Stimulated activated CD4-positive, alpha-beta T cell treated with anti-CD3 and anti-CD28 coated beads, Interleukin-2, amount 100 ng/mL, for 4 hours (primary cell): ENCODE measurements at places on chromosomes 11 and 22.

DNA sequence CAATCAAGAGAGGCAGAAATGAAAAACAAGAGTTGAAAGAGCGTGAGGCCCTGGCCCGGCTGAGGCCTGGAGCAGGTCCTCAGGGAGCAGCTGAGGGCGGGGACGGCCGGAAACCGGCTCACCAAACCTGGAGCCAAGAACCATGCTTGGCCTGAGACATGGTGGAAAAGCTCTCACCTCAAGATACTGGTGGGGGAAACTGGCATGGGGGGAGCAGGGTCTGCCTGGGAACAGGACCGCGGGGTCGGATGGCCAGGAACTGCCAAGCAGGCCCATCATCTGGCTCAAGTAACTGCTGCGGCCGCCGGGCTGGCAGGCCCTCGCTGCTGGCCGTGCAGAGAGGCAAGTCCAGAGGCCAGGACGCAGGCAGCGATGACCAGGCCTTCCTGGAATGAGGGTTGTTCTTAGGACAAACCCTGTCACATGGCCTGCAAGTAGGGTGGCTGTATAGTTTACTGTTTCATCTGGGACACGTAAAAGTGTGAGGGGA, 18.9 kb upstream of the WNT11 start:
- DNase-seq, result no peak

GRCh38 chr11:32226480-32226879, 135.6 kb downstream of the RCN1 start:
- no peak for DNase-seq

- no peak for DNase-seq
Observed at GRCh38 chr11:61961570-61962212, 5.7 kb downstream of the FTH1 start.

DNA sequence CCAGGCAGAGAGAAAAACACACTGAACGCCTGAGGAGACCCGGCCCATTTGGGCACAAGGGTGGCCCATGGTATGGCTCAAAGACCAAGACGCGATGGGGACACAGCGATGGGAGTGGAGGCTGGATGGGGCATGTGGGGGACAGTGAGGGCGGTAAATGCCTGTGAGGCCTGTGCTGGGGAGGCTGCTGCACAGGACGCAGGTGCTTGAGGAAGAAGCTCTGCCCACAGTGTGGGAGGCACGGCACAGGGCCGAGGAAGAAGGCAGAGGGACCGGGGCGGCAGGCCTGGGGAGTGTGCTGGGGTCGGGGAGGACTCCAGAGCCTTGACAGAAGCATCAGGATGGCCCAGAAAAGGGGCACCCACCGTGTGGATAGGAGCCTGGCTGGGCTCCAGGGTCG, 75.9 kb upstream of the WNT11 start:
- DNase-seq, result no peak

- no peak for DNase-seq
Observed at GRCh38 chr22:46201059-46201757, 48.9 kb downstream of the CDPF1 start.

DNA sequence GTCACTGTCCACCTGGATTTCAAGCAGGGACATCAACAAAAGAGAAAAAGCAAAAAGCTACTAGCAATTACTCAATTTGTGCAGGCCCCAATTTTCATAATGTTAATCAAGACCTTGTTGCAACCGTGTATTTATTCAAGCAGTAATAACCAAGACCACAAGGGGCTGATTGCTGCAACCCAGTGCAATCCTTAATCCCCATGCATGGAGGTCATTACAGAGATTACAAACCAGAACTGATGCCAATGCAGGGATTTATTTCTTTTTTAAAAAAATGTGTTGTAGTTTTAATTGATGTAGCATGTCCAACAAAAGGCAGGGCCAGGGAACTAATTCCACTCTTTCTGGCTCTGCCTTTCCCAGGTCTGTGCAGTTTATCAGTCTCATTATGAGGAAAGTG, 18.4 kb downstream of the TECTA start:
- DNase-seq, result no peak

DNA sequence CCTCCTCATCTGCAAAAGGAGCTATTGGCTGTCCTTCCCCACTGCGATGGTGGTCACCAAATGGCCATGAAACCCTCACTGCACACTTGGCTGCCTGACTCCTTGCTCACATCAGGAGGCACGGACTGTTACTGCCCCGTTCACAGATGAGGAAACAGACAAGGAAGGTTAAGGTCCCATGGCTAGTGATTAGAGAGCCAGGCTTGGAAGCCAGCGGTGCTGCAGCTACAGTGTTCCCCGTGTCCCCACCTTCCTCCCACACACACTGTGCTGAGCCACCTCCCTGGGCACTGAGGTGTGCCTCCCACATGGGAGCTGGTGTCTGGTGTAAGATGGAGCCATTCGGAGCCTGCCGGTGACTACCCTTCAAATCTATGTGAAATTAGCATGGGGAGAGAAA, 2.6 kb downstream of the ARHGAP8 start:
- DNase-seq, result no peak

GRCh38 chr11:116108161-116108560, 603.9 kb upstream of the CADM1 start:
- no peak for DNase-seq

DNA sequence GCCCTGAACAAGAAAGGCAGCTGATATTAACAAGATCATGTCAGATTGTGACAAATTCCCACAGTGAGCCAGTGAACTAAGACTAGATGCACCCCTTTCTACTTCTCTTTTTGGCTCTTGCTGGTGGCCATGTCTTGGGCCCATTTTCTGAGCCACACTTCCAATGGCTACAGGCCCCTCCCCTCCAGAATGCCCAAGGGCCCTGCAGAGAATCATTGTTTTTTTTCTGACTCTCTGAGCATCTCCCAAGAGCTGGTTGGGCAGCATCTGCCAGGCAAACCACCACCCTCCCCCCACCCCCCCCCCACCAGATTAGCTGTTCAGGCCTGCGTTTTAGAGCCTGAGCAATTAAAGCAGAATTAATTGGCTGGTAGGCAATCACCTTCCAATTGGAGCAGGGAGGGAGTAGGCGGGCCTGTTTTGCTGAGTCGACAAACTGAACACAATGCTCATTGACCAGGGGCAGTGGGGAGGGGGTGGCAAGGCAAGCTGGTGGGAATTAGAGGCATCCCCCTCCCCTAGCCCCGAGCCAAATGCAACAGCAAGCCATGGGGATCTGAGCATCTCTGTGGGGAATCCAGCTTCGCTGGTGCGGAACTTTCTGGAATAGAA, 541.4 kb downstream of the MN1 start:
- DNase-seq, result no peak

- no peak for DNase-seq
Observed at GRCh38 chr11:84022201-84022600, 736.0 kb upstream of the CCDC90B start.

DNA sequence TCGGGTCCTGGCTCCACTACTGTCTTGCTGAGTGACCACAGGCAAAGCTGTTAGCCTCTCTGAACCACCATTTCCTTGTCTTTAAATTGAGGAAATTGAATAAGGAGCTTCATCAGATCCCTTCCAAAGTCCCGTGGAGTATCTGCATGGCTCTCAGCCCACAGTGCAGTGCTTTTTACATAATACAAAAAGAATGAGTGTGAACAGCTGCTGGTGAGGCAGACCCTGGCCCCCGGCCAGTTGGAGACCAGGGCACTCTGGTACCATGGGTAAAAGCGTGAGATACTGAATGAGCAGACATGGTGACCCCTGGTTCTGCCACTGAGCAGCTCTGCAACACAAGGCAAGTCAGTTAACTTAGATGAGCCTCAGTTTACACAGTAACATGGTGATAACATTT, 86.8 kb downstream of the GALNT18 start:
- DNase-seq, result no peak

- no peak for DNase-seq
Observed at GRCh38 chr11:16082095-16083055, 274.0 kb downstream of the SOX6 start.

- DNase-seq, result no peak
Observed at GRCh38 chr11:134882141-134882540, 470.1 kb upstream of the B3GAT1 start.

DNA sequence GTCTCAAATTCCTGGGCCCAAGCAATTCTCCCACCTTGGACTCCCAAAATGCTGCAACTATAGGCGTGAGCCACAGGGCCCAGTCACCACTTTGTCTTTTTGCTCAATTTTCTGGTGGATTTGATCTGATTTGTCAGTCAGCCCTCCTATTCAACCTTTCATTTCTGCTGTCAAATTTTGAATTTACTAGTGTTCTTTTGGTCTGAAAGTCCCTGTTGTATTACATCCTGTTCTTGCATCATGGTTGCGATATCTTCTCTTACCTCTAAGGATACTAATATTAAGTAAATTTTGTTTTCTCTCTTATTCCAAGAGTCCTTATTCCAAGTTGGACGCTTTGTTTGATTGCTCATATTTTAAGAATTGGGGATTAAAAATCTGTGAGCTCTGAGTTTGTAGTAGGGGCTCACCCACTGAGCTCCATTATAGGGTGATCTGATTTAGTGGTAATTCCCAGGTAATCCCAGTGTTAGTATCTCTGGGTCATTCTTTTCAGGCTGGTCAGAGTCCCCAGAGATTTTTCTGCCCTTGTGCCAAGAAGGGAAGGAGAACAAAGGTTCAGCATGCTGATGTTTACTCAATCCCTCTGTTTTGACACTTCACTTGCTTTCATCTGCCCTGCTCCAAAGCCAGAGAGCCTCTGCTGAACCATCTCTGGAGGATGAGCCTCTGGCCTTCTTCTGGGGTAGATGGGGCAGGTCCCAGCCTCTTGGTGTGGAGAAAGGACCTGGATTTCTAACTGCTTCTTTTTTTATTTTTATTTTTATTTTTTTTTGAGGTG, 10.0 kb downstream of the UPB1 start:
- DNase-seq, result no peak

GRCh38 chr22:47309476-47309875, 547.0 kb downstream of the TBC1D22A start:
- DNase-seq, result no peak

DNA sequence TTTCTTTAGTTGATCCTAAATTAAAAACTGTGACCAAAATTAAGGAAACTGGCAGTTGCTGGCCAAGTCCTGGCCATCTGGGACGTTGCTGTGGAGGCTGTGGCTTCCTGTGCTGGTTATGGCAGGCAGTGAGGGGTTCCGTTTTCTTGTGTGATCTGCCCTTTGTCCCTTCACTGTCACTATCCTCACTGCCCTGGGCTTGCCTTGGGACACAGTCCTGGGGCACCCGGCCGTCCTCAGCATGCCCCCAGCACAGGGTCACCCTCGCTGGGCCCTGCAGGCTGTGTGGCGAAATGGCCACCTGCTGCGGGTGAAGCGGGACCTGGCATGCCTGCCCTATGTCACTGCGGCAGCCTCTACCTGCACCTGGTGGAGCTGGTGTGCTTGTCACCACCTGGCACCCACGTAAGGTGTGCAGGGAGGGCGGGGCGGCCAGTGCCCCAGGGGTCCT, 52.5 kb upstream of the SLC22A12 start:
- DNase-seq, result no peak

DNA sequence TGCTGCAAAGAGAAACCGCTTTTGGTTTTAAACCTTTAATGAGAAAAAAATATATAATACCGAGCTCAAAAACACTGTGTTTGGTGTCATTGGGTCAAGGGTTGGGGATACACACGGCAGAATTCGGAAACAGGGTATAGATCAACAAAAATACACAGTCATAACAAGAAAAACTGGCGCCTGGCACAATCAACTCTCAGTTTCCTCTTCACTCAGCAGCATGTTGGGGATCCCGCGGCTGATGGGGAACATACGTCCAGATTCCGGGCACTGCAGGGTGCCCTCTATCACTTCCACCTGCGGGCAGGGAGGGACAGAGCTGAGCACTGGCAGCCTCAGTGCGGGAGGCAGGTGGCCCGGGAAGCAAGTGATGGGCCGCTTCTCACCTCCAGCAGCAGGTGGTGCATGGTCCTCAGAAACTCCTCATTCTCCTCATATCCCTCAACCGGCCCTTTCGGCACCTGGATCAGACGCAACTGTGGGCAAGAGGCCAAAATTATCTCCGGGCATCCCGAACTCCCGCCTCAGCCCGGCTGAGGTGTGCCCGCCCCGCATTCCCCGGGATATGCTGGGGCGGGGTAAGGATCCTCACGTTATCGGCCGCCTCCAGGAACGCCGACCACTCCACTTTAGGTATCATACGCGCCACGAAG, 561 bp downstream of the TRMT112 start:
- DNase-seq, result no peak

DNA sequence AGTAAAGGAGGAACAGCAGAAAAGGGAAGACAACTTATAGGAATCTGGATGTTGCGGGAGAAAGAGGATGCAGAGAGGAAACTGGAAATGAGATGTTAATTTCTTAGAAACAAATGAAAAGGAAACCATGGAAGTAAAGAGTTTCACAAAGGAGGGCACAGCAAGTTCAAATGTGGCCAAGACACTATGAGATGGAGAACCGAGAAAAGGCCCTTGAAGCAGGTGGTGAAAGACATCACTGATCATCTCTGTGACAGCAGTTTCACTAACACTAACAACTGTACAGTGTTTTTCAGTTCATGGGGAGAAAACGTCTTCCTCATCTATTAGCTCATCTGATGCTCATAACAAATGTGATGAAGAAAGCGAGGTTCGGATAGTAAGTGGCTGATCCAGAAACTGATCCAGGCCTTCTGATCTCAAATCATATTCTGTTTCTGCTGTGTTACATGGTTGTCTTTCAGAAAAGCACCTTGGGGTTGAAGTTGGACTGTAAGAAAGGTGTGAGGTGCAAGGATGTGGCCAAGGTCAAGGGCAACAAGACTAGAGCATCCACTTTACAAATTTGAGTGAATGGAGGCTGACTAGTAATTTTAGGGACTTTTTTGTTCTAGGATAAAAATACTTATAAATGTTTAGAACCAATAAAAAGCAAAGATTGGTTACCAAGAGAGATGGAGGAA, 492.1 kb upstream of the CADM1 start:
- no peak for DNase-seq

- no peak for DNase-seq
Observed at GRCh38 chr22:22773979-22774604, 113.5 kb upstream of the IGLL5 start.

- DNase-seq, result no peak
Observed at GRCh38 chr11:118533769-118534729, 3.1 kb downstream of the TMEM25 start.

- DNase-seq, result no peak
Observed at GRCh38 chr11:109267293-109268095, 154.5 kb upstream of the C11orf87 start.

GRCh38 chr11:92449780-92450179, 225.2 kb downstream of the FAT3 start:
- DNase-seq, result no peak
